SK-N-SH (cell line): ENCODE measurements at places on chromosomes 3 and 15.

GRCh38 chr3:159751752-159752151 lies 236.9 kb upstream of the IL12A start:
- DNase-seq = no peak

- DNase-seq = no peak
Observed at GRCh38 chr15:101167753-101168462, 83.9 kb downstream of the CHSY1 start.

GRCh38 chr3:54781728-54782127 lies 146.1 kb downstream of the LRTM1 start:
- no peak for DNase-seq

DNA sequence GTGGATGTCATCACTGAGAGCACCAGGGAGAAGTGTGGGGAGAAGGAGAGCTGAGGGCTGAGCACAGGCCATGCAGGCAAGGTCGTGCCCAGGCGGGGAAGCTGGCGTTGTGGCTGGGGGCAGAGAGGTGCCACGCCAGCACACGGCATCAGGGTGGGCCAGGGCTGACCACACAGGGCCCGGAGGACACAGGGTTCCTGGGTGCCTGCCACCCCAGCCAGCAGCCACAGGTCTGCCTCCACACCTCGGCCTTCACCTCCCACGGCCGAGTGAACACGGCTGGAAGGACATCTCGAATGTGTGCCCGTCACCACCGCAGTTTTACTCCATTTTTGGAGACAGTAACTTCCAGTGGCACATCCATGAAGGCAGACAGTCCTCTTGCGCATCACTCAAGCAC lies 77.1 kb downstream of the ATP10A start:
- no peak for DNase-seq

DNA sequence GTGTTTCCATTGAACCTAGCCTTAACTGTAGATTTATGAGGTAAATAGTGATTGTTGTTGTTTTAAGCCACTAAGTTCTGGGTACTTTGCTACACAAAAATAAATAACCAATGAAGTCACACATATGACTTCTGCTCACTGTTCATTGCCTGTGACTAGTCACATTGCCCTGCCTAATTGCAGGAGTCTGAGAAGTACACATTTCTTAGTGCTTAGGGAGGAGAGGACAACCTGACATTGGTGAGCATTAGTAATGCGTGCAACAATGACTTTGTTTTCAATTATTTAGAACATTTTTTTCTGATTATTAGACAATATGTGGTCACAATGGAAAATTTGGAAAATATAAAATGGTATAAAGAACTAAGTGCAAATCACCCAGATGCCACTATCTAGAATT lies 133.2 kb upstream of the DAZL start:
- DNase-seq = no peak

- no peak for DNase-seq
Observed at GRCh38 chr3:159892801-159893200, 95.8 kb upstream of the IL12A start.

DNA sequence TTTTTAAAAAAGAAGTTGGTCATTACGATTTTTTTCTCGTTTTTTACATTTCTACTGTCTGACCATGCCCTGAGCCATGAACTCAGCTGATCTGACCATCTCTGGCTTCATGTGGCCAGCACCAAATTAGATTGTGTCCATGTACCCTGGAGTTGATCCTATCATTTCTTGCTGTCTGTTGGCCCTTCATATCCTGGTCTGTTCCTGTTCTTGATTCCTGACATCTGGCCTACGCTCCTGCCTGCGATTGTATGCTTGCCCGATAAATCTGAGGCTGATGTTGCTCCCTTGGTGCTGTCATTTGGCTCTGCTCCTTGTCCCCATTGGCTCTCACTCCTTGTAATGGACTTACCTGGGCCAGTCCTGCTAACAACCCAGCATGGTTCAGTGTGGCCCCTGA lies 89.8 kb upstream of the IGSF10 start:
- peak; percentile 41 for DNase-seq

DNA sequence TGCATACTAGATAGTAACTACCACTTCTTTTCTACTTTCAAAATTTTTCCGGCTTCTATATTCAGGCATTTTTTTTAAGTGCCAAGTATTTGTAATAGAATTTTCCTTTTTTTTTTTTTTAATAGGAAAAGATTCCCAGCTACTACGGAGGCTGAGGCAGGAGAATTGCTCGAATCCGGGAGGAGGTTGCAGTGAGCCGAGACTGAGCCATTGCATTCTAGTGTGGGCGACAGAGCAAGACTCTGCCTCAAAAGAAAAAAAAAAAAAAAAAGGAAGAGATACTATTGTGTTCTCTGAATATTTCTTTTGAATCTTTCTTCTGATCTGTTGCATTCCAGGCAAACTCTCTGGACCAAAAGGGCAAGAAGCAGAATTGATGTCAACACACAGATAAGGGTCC lies 557.3 kb downstream of the FGF12 start:
- no peak for DNase-seq

DNA sequence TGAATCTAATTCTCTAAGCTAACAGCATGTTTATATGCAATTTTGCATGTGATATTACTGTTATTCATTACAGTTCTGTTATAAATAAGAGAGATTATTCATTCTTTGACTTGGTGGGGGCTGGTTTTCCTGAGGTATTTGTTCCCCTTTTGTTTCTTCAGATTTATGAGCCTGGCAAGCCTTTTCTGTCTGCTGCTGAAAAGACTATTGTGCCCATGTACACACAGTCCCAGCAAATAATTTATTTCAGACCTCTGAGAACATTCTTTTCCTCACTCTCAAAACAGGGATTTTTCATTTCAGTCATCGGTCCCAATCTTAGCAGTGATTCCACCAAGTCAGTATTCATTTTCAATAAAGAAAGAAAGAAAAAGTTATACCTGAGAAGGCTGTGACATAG lies 716.8 kb downstream of the NSUN3 start:
- no peak for DNase-seq

GRCh38 chr3:114929971-114930732 lies 216.9 kb downstream of the ZBTB20 start:
- no peak for DNase-seq

DNA sequence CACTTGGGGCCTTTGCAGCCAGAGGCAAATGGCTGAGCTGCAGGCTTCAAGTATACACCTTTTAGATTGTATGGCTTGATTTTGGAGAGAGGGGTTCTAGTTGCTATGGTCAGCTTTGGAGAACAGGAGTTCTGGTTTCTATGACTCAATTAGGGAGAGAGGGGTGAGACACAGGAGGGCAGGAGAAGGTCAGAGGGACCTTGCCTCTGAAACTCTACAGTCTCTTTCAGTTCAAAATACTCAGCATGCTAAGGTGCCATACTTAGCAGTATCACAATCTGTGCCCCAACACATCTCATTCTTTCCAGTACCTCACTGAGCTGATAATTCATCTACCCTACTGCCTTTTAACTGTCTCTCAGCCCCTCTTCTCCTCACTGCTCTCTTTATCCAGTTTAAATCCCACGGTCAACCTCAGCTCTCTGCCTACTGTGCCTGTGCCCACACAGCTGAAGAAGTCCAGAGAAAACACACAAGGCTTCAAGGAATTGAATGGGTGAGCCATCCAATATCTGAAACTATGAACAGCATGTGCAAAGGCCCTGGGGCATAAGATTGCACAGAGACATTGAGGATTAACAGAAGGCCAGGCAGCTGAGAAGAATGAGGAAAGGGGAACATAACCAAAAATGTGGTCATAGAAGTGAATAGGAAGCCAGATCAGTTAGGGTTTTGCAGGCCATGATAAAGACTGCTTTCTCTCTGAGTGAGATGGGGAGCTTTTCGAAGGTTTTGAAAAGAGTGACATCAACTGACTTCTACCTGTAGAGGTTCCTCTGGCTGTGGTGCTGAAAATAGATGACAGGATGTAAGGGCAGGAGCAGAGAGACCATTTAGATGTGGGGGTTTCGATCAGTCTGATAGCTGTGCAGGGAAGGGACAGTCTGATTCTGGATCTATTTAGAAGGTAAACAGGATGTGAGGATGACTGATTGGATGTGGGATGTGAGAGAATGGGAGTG lies 54.5 kb upstream of the C3orf80 start:
- no peak for DNase-seq

DNA sequence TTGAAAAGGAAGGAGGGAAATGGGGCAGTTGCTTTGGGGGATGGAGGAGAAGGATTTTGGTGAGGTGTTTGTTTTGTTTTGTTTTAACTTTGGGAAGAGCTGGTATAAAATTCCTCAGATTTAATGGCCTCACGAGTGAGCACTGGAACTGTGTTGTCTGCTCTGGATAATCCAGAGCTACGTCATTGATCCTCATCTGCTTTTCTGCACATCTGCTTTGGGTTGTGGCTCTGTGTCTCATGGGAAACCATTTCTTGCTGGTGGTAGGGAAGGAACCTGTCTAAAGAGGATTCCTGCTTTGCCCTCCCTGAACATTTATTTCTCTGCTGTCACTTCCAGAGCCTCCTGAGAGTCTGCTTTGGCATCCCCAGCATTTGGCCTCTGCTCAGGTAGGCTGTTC lies 3.1 kb downstream of the SNRK start:
- no peak for DNase-seq

DNA sequence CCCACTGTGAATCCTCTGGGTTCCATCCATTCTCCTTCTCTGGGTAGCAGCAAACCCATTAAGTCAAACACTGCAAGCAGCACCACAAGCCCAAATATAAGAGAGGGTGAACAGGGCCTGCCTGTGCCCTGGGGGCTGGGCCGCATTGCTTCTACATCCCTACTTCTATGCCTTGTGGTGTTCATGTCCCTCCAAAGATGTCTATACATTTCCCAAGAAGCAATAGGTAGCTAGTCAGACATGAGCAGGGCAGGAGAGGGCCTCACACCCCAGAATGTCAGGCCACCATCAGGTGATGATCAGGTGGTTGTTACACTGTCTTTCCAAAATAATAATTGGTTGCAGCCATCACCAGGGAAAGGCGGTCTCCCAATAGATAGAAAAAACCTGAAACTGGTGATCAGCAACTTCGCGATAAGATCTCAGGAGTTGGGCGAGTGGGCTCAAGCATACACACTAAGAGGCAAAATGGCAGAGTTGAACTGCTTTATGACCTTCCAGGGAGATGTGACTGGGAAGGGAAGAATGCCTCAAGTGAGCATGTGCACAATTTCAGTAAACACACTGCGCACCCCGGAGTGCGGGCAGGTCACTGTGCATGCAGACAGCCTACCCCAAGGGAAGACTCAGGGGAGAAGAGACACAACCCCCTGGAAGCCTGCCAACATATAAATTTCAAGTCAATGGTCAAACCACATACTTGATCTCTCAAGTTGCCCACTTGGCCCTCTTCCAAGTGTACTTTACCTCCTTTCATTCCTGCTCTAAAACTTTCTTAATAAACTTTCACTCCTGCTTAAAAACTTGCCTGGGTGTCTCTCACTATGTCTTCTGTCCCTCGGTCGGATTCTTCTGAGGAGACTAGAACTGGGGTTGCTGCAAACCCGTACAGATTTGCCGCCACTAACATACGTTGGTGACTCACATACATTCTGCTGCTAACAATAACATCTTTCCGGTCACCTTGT lies 39.9 kb downstream of the KLF15 start:
- DNase-seq = no peak

DNA sequence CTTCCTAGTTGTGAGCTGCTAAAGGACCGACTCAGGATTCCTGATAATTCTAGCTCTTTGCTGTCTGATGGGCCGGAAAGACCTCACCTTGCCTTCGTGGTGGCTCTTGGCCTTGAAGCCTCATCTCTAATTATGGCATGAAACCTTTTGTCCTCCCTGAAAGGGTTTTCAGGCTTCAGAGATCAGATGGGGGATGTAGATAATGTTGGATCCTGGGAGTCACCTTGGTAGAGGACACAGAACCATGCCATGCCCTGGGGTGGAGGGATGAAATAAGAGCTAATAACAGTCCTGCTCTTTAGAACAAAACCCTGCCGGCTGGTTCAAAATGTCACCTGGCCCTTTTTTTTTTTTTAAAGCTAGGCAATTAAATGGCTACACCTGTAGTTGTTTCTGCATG lies 50.8 kb upstream of the SYN2 start:
- peak; percentile 32 for DNase-seq

- no peak for DNase-seq
Observed at GRCh38 chr3:17087509-17087908, 202.8 kb downstream of the PLCL2 start.

- no peak for DNase-seq
Observed at GRCh38 chr3:115989684-115990421, 366.5 kb downstream of the GAP43 start.

DNA sequence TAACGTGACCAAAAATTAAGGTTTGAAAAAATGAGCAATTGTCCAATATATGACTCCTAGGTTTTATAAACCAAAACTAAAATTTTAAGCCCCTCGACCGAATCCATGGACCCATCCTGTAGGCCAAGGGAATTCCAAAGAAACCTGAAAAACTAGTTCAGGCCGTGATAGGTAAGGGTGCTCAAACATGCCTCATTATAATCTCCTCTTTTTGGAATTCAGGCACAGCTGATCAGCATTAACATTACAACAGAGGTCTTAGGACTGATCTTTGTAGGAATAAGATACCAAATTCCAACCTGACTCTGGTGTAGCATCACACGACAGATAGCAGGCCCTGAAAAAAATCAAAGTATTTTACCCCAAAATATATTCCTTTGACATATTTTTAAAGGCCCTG lies 155.7 kb downstream of the NEK10 start:
- DNase-seq = no peak

- no peak for DNase-seq
Observed at GRCh38 chr3:57077630-57078343, 17.3 kb downstream of the SPATA12 start.

DNA sequence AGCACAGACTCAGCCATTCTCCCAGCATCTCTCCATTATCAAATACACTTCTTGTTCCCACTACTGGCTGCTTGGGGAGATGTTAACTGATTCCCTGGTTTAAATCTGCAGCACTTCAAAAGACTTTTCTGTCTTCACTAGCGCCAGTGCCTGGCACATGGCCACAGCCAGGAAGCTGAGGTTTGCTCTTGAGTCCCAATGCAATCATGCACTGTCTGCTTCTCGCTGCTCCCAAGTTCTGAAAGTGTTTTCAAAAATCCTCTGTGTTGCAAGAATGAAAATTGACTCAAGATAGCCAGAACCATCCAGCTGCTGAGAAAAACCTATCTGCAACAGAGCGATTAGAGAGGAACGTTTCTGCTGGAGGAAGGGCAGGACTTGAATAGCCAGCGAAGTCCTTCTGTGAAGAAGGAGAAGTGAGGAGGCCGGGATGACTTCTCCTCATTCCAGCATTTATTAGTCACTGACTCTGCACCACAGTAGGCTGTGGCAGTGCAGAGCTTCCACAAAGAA lies 358.4 kb upstream of the NR2F2 start:
- DNase-seq = no peak

DNA sequence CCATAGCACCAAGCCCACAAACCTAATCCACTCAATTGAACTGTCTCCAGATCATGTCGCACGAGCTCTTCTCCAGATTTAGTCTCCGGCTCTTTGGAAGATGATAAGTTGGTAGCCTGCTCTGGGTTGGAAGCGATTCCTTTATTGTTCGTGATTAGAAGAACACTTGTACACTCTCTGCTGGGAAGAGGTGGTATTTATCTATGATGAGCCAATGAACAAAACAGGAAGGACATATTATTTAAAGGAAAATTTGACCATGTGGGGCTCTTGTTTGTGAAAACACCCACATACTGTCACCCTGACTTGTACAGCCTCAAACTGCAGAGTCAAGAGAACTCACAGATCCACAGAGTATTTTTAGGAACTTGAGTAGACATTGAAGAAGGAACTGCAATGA lies 54.4 kb downstream of the MYZAP start:
- no peak for DNase-seq
